ENCODE measurements at places on chromosomes 12 and 14.

DNA sequence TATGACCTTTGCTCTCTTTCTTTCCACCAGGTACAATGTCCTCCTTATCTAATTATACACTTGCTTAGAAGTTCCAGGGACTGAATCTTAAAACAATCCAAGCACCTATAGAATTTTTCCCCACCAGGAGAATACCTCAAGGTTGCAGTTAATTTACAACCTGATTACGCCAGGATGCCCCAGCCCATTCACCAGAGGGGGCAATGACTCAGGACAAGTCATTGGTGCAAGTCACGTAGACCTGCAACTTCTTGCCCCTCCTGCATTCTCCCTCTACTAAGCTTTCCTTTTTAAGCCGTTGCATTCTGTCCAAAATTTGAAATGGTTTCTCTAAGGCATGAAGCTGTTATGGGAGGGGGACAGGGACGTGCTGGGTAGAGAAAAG, 111.1 kb upstream of the SCAF11 start:
- no peak for DNase-seq

DNA sequence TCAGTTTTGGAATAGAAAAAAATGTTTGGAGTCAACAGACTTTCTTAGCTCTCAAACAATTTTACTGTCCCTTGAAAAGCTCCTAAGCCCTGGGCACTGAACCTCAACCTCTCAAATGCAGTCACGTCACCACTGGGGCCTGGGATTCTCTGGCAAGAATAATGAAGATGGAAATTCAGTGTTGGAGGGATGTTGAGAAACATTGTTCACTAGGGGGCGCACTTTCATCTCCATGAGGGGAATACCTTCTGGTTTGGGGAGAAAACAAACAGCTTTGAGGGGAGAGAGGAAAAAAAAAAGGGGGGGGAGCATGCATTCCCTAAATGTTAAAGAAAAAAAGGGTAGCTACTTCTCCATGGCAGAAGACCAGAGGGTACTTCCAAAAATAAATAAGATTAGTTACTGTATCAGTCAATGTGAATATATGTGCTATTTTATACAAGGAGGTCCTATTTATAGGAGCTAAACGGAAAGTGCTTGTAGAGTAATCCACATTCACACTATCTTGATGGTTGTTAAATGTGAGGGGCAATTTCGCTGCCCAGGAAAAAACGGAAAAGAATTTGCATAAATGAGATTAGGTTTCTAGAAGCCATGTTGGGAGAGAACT, 5.8 kb upstream of the TBPL2 start:
- DNase-seq: peak; percentile 38

DNA sequence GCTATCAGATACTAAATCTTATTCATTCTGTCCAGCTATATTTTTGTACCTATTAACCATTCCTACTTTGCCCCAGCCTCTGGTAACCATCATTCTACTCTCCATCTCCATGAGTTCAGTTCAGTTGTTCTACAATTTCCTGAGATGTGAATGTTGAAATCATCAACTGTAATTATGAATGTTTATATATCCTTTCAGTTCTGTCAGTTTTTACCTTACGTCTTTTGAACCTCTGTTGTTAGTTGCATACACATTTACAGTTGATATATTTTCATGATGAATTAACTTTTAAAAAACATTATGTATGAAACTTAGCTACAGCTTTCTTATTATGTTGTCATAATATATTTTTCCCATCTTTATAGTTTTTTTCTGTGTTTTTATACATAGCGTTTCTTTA, 102.1 kb downstream of the ARID2 start:
- DNase-seq: no peak

- no peak for DNase-seq
These were observed 322.2 kb downstream of the TMEM121 start for GRCh38 chr14:105848570-105848969.

GRCh38 chr14:73472185-73473114, 14.1 kb upstream of the NUMB start:
- no peak for DNase-seq

GRCh38 chr12:132686825-132687210, 324 bp downstream of the POLE start:
- no peak for DNase-seq

DNA sequence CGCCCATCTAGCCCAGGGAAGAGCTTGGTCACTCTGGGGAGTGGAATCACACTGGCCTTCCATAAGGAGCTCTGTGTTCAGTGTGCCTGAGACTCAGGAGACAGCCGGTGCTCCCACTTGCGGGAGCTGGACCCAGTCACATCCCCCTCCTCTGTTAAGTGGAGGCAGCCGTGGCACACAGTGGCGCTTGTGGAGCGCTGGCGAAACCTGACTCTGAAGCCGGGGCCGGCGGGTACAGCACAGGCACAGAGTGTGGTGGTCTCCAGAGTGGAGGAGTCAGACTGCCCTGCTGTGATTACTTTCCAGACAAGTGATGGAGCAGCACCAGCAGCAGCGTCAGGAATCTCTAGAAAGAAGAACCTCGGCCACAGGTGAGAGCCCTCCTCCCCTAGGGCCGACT, 33.0 kb downstream of the DEGS2 start:
- no peak for DNase-seq

- no peak for DNase-seq
These were observed 241.4 kb downstream of the NUAK1 start for GRCh38 chr12:105897311-105897725.

DNA sequence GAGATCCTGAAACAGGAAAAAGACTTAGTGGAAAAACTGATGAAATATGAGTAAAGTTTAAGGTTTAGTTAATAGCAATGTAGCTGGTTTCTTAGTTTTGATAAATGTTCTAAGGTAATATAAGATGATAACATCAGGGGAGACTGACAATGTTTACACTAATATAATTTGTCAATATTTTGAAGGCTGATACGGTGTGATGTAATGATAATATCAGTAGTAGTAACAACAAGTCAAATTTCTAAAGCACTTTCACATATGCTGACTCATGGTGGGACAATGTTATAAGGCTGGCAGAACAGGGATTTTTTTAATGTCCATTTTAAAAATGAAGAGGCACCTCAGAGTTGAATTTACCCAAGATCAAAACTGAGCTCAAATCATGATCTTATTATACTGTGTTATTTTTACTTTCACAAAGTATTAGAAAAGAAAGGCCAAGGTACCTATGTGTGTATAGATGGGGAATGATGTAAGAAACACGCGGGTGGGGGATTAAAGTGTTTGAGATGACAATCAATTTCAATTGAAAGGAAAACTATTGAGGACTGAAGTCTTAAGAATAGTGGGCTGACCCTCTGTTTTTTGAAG, 2.4 kb upstream of the FLRT2 start:
- no peak for DNase-seq

GRCh38 chr12:133231001-133231400, 4.7 kb downstream of the ANHX start:
- no peak for DNase-seq

GRCh38 chr14:35341454-35341750, 49.2 kb downstream of the PSMA6 start:
- DNase-seq: no peak

DNA sequence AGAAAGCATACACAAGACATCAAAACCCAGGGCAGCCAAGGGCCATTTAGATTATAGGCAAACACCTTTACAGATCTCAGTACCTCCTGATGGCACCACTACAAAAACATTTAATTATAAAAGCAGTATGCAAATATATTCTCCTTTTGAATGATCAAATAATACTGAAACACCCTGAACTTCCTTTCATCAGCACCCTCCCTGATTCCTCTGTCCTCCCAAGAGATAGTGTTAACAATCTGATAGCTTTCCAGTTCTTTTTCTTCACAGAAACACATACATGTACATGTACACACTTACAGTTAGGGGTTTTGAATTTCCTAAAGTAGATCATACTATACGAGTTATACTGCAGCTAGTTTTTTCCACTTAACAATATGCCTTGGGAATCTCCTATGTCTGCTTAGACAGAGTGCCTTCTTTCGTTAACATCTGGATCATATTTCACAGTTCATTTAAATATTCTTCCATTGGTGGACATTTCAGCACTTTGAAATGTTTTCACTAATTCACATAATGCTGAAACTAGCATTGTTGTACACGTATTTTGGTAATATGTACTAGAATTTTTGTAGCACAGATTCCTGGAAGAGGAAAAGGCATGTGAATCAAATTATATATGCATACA, 35.2 kb downstream of the TDG start:
- DNase-seq: no peak

DNA sequence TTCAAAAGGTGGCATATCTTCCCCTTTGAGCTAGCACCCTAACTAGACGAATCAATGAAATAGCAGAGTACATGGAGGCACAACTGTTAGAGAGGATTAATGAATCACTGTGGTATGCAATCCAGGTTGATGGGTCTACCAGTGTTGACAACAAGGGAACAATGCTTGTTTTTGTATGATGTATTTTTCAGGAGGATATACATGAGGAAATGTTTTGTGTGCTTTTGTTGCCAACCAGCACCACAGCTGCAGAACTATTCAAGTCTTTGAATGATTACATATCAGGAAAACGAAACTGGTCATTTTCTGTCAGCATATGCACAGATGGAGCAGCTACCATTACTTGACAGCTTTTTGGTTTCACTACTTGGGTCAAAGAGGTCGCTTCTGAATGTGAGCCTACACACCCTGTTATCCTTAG, 142.6 kb downstream of the GPHN start:
- DNase-seq: no peak

- no peak for DNase-seq
These were observed 43.5 kb downstream of the DPF3 start for GRCh38 chr14:72850360-72850759.
